ENCODE measurements at places on chromosomes 7 and 10. TPM values are rescaled to one million over a fixed set of nuclear protein-coding genes. Genes with fewer than 3 reads are reported as not detected.

PTF1A gene
- total RNA-seq = not detected

SSBP1 gene
- total RNA-seq = 146 TPM

RBP3 gene
- not detected for total RNA-seq

CTBP2 gene
- total RNA-seq = 101 TPM

RFC2 gene
- total RNA-seq = 12.3 TPM

GRCh38 chr7:30041526-30042269 is 13.5 kb downstream of the PLEKHA8 start:
- DNase-seq = no peak

DNA sequence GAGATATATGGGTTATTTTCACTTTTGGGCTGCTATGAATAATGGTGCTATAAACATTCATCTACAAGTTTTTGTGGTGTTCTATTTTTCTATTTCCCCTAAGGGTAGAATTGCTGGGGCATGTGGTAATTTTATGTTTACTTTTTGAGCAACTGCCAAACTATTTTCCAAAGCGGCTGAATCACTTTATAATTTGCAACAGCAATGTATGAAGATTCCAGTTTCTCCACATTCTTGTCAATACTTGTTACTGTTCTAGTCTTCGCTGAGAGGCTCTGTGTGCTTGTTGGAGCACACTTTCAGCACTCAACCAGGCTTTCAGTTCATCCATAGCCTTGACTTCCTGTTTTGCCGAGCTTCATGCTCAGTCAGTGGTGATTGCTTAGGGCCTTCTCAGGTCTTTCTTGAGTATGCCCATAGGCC is 39.0 kb downstream of the ADK start:
- peak; percentile 90 for DNase-seq

GRCh38 chr7:42606193-42606905 is 305.5 kb downstream of the C7orf25 start:
- DNase-seq = no peak

- DNase-seq = no peak
These were observed 332.5 kb upstream of the SORCS1 start for GRCh38 chr10:107497024-107497423.

GRCh38 chr7:108280136-108280535 is 150.0 kb upstream of the LAMB4 start:
- no peak for DNase-seq

DNA sequence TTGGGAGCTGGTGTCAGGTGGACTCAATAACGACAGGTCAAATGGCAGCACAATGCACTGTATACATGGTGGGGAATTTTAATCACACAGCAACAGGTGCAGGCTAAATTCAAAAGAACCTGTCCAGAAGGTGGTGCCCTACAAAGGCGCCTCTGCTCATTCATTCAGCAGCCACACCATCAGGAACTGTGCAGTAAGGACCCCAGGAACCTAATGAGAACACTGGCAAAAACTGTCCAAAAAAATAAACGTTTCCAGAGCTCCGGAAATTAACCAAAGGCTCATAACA is 21.9 kb upstream of the CRYGN start:
- no peak for DNase-seq

DNA sequence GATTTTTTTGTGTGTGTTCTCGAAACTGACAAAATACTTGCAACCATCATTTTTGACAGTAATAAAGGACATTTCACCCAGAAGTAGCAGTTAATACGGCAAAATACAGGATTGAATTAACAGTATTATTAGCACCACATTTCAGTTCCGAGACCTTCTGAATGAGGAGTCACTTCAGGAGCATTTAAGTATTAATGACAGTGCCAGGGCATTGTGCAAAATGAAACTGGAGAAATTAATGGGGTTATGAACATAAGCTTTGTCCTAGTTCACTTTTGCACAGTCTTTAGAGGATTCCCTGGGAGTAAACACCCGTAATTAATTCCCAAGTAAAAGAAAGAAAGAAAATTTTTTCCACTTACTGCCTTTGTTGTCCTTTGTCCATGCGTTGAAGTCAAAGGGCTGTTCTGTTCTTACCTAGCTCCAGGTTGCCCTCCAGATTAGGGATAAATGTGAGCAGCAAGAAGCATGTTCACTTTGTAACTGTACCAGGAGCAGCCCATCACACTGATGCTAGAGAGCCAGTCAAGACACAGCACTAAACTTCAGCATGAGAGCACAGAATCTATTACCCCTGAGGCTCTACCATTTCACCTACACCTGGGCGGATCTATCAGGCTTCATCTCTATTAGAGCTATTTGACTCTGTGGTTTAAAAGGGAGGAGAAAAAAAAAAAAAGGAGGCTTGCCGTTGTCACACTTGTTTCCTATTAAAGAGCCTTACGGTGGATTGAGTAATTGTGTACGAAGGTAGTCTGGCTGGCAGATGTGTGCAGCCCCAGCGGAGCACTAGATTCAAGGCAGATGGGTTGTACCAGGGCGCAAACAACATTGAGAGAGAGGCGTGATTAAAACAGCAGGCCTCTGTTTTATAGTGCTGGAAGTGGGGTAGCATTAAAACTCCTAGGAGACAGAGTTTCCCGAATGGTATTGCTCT is 297.8 kb upstream of the SEMA3A start:
- DNase-seq = no peak

DNA sequence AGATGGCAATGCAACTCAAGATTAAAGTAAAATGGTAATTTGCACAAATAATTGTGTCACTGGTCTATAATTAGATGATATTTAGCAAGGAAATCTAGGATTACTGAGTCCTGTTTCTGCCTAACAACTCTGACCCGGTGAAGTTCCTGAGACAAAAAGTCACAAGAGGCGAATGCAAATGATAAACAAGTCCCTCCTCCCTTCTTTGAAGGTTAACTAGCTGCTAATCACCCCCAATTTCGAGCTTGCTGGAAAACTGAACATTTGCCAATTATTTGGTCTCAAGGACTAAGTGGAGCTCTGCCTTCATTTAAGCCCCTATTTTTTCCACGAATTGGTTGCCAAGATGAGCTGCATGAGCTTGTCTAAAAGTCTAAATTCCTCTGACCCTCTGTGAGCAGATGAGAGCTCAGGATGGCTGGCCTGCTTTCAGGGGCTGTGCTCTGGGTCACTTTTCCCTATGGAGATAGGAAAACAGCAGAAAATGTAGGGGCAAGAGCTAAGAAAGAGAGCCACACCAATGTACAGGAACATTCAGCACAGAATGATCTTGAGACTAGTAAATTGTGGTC is 127.3 kb downstream of the MBL2 start:
- no peak for DNase-seq

GRCh38 chr7:81361769-81362312 is 408.0 kb downstream of the HGF start:
- peak; percentile 39 for DNase-seq

GRCh38 chr7:16891874-16892643 is 10.3 kb upstream of the AGR3 start:
- DNase-seq = no peak

DNA sequence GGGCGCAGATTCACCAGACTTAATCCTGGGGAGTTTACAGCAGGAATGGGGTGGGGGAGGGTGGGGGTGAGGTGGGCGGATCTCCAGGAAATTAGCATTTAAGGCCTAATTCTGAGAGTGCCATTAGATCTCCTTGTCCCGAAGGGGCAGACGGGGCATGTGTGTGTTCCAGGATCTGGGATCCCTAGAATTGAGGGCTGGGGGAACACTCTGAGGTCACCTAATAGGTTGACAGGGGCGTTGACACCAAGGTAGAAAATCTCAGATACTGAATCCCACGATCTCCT is 9.4 kb upstream of the EPHB4 start:
- no peak for DNase-seq

GRCh38 chr10:95785317-95785716 is 29.4 kb downstream of the ENTPD1 start:
- DNase-seq = no peak

- DNase-seq = peak; percentile 70
These were observed 69.6 kb downstream of the SHOC2 start for GRCh38 chr10:110989016-110989415.

GRCh38 chr7:90896458-90896857 is 300.3 kb downstream of the CDK14 start:
- no peak for DNase-seq

DNA sequence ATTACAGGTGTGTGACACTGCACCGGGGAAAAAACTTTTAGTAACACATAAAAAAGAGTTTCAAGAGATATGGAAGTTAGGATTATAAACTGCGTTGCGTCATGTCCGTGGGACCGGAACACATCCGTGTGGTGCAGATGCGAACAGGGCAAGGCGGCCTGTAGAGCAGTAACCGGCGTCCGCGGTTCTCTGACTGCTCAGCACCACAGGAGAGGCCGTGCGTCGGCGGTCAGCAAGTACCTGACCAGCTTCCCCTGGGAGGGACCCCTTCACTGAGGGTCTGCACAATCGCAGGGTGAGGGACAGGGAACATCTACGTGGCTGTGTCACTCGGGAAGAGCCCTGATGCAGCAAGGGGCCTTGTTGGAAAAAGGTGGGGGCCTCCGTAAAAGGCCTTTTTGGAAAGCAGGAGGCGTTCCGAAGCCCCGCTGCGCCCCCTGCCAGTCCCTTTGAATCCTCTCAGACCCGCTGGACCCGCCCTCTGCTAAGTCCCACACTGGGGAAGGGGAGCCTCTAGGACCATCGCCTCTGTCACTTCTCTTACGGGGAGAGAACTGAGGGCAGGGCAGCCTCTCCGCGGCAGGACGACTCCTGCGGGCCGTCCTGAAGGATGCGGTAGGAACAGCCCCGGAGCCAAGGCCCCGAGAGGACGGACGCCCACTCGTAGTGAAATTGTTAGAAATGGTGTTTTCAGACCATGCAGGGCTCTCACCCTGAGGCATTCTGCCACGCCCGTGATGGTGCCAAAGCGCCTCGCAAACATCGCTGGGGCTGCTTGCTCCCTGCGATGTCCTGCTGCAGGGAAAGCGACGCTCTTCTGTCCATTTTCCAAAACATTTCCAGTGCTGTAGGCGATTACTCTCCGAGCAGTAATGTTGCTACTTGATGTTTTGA is 771.6 kb upstream of the COBL start:
- no peak for DNase-seq
